ENCODE measurements at places on chromosomes 1 and 21.

GRCh38 chr1:33321178-33321577 lies 280 bp upstream of the A3GALT2 start:
- DNase-seq: no peak

- no peak for DNase-seq
Measured at GRCh38 chr1:248599396-248599795, 1.9 kb upstream of the OR2T10 start.

DNA sequence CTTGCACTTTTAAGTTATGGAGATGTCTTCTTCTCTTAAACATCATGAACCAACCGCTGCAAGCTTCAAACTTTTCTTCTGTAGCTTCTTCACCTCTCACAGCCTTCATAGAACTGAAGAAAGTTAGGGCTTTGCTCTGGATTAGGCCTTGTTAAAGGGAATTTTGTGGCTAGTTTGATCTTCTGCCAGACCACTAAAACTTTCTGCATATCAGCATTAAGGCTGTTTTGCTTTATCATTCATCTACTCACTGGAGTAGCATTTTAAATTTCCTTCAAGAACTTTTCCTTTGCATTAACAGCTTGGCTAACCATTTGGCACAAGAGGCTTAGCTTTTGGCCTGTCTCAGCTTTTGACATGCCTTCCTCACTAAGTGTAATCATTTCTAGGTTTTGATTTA lies 43.0 kb upstream of the RGL1 start:
- no peak for DNase-seq

GRCh38 chr21:44255511-44255981 lies 6.2 kb downstream of the DNMT3L start:
- no peak for DNase-seq

DNA sequence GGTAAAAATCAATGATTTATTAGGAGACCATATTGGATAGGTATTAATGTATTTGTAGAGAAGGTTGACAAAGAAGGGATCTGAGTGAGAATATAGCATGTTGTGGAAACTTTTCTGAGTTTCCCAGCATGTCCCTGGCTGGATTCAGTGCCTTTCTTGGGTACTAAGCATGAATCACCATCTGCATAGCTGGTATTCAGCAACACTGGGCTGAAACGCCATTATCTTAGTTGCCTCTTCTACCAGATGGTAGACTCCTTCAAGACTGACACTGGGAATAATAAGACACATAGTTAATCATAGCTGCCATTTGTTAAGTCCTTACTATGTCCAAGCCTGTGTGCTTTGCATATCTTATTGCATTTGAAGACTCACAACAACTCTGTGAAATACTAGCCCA lies 45.5 kb downstream of the ATP5PF start:
- no peak for DNase-seq

GRCh38 chr1:169121146-169121923 lies 14.8 kb downstream of the ATP1B1 start:
- DNase-seq: no peak

GRCh38 chr1:156291226-156292061 lies 4.0 kb downstream of the GLMP start:
- peak; percentile 90 for DNase-seq

DNA sequence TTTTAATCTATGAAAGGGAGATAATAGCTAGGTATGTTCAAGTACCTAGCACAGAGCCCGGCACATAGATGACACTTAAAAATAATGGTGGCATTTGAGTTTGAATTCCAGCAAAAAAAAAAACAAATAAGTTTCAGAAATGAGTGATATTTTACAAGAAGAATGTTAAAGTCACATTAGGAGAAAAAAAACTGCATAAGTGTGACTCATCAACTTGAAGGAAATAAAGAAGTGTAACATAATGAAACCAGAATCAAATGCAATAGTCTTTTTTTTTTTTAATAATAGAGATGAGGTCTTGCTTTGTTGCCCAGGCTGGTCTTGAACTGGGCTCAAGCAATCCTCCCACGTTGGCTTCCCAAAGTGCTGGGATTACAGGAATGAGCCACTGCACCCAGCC lies 17.1 kb downstream of the DNASE2B start:
- DNase-seq: no peak

GRCh38 chr1:35454616-35455015 lies 102.6 kb downstream of the KIAA0319L start:
- DNase-seq: no peak

GRCh38 chr1:23564529-23565122 lies 5.3 kb upstream of the ID3 start:
- no peak for DNase-seq

DNA sequence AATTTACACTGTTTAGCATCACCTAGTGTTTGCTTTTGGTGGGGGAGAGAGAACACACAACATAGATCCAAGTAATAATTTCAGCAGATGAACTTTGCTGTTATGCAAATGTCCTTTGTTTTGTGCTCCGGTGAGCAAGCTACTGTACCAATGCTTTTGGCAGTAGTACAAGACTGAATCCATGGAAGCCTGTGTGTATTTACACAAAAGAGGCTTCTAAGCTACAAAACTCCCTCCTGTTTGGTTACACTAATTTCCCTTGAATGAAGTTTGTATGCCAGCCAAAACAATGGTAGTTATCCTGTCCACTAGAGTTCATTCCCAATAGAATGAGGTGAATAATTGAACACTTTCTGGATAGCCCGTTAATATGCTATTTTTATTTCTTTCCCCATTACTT lies 320.5 kb downstream of the KCTD3 start:
- no peak for DNase-seq

- no peak for DNase-seq
Measured at GRCh38 chr1:53765657-53766056, 26.7 kb upstream of the GLIS1 start.

DNA sequence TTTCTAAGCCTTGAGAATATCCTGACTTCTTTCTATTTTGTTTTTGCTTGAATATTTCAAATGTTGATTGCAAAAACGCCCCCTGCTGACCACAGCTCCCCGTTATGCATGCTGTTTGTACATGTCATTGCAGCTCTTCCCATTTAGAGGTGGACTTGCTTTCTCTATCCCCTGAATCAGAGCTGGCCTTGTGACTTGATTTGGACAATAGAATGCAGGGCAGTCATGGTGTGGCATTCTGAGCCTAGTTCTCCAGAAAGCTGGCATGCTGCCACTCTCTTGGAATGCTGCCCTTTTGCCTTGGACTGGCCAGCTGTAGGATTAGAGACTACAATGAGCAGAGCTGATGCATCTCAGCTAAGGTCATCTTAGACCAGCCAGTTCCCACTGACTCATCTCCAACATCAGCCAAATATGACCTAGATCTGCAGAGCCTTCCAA lies 1561.5 kb downstream of the MRPL39 start:
- DNase-seq: peak; percentile 66

DNA sequence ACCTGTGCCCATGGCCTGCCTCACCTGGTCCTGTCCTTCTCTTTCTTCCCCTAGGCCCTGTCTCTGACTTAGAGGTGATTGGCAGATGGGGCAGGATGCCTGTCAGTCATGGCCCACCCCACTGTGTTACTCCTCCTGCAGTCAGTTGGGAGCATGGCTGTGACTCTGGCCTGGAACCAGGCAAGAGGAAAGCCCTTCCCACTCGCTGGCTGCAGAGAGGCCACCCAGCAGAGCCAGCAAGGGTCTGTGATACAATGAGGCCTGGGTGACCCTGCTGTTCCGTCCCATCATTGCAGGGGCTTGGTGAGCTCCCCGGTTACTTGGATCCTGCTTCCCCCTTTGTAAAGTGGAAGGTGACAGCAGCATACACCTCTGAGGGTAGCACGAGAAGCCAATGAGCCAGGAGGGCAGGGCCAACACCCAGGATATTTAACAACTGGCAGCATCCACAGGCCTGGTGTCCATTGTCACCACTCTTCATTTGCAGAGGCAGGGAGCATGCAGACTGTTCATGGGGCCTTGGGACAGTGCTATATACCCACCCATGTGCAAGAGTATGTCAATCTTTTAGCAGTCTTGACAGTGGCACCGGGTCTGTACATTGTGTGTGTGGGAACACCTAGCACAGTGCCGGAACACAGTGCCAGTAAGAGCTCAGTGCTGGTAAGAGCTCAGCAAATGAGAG lies 191.0 kb upstream of the C1orf174 start:
- DNase-seq: no peak

- no peak for DNase-seq
Measured at GRCh38 chr1:25818569-25818968, 1.2 kb upstream of the MTFR1L start.

DNA sequence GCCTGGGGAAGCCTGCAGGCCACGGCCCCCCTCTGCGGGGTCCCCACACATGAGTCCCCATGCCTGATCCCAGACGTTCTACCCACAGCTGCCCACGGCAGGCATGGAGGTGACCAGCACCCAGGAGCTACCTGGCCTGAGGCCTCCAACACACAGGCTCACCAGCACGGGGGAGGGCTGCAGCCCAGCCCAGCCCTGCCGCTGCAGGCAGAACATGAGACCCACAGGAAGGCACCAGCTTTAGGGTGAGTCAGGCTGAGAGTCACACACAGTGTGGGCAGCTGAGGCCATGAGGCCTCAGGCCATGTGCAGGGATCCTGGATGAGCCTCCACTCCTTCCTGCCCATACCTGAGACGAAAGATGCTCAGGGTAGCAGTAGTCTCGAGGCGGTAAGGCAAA lies 121.1 kb downstream of the PSMG1 start:
- no peak for DNase-seq

DNA sequence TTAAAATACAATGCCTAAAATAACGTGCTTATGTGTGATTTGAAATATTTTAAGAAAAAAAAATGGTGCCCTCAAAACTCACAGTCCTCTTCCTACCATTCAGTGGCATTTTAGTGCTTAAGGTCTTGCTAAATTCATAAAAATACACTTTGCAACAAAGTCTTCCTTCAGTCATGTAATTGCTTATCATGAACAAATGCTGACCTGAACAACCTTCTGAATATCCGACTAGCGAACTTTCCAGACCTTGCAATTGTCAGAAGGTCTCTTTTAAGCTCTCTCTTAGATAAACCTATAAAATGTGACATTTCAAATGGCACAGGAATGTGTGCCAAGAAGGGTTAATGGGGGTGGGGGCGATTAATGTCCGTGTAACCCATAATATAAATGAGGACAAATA lies 858 bp downstream of the BRINP3 start:
- no peak for DNase-seq

DNA sequence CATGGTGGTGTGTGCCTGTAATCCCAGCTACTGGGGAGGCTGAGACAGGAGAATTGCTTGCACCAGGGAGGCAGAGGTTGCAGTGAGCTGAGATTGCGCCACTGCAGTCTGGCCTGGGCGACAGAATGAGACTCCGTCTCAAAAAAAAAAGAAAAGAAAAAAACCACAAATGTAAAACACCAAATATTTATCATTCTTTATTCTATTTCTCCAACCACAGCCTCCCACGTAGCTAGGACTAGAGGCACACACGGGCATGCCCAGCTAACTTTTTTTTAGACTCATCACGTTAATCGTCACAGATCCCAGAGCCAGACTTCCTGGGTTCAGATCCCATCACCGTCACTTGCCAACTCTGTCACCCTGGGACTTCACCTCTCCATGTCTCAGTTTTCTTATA lies 13.5 kb downstream of the DNAJC16 start:
- no peak for DNase-seq
